Stimulated activated CD4-positive, alpha-beta T cell treated with anti-CD3 and anti-CD28 coated beads, Interleukin-15, amount 100 ng/mL, for 1 hour (primary cell): ENCODE measurements at places on chromosomes 2 and 18.

DNA sequence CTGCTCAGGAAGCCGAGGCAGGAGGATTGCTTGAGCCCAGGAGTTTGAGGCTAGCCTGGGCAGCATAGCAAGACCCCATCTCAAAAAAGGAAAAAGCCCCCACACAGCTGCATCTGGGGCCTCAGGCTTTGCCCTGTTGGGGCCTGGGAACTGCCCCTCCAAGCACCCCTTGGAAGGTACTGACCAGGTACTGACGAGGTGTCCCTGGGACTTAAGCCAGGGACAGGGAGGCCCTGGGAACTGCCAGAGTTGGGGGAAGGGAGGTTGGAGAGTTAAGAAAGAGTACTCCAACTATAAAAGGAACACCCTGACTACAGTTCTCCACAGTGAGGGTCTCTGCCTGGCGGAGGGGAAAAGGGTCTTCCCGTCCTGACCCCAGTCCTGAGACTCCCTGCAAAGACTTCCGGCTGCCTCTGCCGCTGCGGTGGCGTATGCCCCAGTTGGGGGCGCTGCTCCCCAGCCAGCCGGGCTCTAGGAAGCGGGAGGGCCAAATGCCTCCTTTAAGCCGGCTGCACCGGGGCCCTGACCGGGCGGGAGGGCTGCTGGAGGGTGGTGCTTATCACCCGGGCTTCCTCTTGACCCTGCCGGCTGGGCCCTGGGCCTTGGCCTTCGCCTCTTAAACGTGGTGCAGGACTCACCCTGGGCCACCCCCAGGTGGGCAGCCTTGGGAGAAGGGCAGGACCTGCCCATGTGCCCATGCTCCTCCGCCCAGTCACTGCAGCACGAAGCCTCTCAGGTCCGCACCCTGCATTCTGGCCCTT is 12.8 kb downstream of the SLC30A3 start:
- peak; percentile 49 for DNase-seq

DNA sequence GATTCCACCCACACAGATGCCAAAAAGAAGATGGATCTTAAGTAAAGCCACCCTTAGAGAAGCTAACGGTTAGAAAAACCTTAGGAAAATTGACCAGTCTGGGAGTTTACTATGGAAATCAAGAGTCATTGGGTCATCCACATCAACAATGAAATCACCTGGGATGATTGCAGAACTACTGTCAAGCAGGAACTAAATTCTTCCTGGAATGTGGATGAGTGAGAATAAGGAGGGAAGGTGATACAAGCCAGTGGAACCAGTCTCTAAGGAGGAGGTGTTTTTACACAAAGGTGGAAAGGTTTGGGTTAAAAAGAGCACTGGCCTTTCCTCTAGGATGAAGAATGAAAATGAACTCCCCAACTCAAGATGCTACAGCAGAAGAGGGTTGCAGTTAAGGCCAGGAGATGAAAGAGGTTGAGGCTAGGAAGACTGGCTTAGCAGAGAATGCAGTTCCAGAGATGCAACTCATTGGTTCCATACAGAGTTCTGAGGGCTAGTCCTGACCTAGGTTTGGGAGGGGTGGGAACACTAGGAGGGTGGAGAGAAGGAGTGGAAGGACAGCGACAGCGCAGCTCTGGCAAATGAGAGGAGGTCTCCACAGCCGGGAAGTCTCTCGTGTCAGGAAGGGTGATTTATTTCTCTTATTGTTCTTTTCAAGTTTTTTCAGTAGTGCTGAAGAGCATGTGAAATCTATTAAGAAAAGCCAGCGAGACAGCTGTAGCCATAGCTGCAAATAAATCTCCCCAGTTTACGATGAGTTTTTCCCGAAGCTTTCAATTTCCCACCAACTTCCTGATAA is 27.7 kb upstream of the KDM3A start:
- DNase-seq: no peak

GRCh38 chr2:202871300-202872141 is at the start of gene ICA1L:
ICA1L (minus strand) TSS chr2:202871766; CDS start chr2:202829009, 42,757 bp downstream.
- peak; percentile 28 for DNase-seq

- no peak for DNase-seq
Observed at GRCh38 chr2:168858146-168858545, 32.1 kb downstream of the SPC25 start.

- no peak for DNase-seq
Observed at GRCh38 chr2:96914332-96914731, 44.5 kb upstream of the SEMA4C start.

GRCh38 chr2:229815858-229816257 is 101.5 kb upstream of the DNER start:
- DNase-seq: no peak

DNA sequence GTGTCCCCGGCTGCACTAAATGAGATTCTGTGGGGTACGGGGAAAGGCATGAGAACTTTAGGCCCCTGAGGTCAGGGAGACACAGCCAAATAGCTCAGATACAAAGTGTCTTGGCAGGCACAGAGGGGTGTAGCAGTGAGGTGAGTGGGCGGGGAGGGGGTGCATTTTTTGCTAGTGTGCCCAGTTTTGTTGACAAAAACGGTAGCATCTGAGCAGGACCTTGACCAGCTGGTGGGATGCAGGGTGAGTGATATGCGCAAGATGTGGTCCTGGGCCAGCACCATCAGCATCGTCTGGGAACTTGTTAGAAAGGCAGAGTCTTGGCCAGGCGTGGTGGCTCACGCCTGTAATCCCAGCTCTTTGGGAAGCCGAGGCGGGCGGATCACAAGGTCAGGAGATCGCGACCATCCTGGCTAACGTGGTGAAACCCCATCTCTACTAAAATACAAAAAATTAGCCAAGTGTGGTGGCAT is 127.3 kb upstream of the LGALSL start:
- DNase-seq: no peak

- no peak for DNase-seq
Observed at GRCh38 chr2:157771234-157771633, 104.9 kb downstream of the ACVR1 start.

DNA sequence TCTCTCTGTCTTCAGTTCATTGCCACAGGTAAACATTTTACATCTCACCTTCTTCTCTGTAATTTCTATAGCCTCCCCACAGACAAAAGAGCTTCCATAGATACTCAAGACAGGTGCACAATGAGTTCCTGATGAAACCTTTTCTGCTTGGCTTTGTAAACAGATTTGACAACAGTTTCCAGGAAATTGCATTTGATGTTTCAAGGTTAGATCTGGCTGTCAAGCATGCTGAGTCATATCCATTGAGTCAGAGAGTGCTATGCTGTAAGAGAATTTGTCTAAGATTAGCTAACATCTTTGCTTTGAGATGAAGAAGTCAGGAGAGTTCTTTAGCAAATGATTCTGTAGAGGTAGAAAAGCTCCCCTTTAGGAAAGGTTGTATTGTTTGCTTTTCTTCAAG is 40.6 kb upstream of the MAP2 start:
- DNase-seq: no peak

DNA sequence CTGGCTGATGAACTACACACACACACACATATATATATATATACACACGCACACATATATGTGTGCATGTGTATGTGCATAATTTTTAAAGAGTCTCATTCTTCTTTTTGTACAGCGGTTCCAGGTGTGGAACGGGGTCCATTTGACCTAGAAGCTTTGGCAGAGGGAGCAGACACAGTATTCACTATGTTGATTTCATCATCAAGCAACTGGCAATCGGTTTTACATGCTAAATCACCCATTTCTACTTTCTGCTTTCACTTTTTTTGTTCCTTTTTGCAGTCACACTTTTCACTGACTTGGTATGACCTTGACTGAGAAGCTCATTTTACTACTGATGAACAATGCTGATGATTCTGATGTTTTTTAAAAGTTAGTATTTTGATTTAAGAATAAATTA is 63.0 kb upstream of the PGAP1 start:
- no peak for DNase-seq

DNA sequence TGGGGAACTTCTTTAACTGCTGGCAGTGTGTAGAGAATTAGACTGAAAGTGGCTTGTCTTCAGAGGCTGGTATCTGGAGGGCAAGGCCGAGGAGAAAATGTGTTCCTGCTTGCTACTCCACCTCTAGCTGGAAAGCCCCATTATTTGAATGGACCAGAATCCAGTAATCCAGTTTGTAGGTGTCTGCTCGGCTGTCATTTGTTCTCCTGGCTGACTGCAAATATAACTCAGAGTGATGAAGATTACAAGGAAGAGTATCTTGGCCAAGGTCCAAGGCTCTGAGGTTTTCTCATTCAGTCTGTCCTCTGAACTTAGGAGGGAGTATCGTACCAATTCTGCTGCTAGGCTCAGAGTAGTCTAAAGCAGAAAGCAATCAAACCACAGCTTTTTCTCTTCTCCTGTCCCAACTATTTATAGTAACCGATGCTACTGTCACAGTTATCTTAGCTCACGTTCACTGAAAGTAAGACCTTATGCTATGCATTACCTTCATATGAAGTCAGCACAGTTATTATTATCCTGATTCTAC is 228.6 kb downstream of the SETBP1 start:
- DNase-seq: no peak

- DNase-seq: no peak
Observed at GRCh38 chr18:10139783-10140410, 226.1 kb downstream of the VAPA start.

DNA sequence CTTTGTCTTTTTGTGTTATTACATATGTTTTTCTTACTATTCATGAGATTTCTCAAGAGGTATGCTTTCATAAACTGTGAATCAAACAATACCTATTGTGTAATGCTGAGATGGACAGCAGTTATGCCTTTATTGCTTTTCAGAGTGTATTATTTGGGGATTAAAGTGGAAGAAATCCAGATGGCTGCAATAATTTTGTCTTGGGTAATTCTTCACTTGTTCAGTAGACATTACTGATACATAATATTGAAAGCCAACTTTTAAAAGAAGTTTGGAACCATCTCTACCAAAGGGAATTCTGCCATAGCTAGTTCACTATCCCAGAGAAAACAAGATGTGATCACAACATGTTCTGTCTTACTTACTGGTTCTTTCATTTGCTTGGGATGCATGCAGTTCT is 253.4 kb upstream of the ZSWIM2 start:
- no peak for DNase-seq

DNA sequence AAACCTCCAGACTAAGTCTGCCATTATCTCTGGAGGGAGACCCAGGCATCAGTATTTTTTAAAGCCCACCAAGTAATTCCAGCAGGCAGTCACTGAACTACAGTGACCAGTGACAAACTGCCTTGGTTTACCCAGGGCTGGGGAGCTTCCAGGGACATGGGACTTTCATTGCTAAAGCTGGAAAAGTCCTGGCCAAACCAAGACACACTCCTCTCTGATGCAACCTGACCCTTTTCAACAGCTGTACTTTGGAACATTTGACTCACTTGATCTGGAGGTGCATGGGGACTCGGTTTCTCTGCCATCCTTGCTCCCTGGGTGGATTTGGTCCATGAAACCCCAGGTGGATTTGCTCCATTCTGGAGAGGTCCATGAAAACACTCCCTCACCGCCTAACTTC is 7.0 kb downstream of the MRO start:
- no peak for DNase-seq

DNA sequence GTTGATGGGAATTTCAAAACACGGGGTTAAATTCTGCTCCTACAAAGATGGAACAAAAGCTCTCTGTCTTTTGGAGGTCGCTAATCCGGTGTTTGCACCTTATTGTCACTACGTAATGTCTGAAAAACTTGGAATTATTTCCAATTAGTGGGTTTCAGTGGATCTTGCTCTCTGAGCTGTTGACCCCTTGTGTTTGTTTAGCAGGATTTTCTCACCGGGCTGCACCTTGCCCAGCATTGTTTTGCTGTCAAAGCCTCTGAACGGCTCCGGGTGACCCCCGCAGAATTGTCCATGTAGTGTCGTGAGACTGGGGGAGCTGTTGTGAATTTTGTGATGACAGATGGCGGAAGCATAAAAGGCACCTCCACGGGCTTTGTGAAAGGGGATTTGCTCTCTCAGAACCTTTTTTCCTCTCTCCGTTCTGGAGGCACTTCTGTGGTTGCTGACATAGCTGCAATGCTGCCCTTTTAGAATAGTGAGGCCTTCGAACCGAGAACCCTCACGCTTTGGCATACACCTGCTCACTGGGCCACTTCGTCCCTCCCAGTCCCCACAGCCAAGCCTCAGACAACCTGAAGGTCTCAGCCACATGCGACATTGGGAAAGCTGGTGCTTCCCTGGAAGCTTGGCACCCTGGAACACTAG is 129.4 kb downstream of the ACOXL start:
- DNase-seq: no peak

DNA sequence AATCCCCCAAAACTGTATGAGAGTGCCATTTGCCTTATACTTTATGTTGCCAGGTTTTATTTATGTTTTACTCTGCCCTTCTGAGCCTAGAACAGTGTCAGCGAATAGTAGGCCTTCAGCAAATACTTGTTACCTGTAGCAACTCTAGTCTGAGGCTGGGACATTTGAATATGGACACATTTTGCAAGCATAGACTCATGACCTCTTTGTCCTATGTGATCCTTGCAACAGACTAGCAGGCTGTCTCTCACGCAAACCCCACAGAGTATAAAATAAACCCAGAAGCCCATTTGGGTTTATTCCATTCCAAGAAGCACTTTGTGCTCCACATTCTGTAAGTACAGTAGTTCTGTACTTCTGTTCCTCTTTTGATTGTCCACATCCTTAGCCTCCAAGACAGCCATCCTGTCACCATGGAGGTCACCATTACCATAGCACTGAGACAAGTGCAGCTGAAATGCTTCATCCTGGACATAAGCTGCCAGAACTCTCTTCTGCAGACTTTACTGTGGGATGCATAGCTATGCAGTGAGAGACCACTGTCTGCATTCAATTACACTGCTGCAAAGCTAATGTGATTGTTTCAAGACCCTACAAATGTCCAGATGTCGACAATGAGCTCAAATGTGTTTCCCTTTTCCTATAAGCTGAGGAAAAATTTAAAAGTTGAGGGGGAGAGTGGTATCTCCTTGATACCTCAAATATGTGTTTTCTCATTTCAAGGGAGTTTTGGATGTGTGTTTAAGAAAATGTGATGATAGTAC is 425.7 kb downstream of the PID1 start:
- DNase-seq: no peak

DNA sequence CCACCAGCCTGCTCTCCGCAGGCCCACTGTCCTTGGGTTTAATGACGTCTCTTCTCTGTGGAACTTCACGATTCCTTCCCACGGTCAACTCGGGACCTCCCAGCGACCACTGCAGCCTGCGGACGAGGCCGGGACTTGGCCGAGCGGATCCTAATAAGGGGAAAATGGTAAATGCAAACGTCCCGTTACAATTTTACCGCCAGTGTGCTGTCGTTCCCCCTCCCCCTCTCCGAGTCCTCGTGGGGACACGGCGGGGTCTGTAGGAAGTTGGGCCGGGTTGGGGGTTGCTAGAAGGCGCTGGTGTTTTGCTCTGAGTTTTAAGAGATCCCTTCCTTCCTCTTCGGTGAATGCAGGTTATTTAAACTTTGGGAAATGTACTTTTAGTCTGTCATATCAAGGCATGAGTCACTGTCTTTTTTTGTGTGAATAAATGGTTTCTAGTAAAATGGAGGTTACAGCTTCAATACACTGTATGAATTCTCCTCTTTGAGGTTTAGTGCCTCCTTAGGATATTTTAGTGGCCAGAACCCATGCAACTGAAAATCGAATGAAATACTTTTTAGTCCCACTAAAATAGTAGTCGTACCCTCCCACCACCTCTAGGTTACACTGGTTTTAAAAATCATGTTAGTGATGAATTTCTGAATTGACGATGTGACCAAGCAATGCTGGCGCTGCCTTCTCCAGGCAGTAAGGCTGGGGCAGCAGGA is 2.3 kb downstream of the HOXD11 start:
- DNase-seq: no peak

GRCh38 chr2:161273038-161273760 is 35.0 kb upstream of the PSMD14 start:
- no peak for DNase-seq

- no peak for DNase-seq
Observed at GRCh38 chr18:5630057-5630899, 86.5 kb upstream of the EPB41L3 start.

GRCh38 chr18:48428475-48429177 is 19.4 kb upstream of the ZBTB7C start:
- DNase-seq: no peak
